Stimulated activated CD4-positive, alpha-beta T cell treated with anti-CD3 and anti-CD28 coated beads, TNF-alpha, amount 100 ng/mL, for 24 hours (primary cell): ENCODE measurements at places on chromosomes 6 and 20.

DNA sequence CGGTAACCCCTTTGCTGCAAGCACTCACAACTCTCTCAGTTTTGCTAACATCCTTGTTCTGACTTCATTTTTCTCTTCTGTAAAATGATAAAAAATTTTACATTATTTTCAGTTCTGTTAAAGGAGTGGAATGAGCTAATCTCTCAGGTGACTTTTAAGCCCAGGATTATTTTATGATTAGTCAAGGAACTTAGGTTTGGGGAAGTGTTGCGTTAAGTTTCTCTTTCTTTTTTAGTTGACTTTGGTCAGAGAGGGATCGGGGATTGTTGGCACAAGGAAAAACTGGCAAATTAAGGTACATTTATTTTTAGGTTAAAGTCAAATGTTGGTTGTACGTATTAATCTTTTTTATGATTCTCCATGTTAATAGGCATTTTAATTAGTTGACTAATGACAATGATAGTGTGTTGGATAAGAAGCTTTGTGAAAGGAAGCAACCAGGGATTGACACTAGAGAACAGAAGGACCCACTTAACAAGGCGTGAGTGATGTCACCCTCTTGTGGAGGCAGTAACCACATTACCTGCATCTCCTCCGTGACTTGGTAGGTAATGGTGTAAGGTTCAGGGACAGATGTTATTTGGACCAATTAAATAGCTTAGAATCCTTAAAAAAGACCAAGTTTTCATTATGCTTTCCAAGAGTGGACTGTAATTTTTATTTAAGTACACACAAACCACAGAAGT is 31.6 kb downstream of the CD83 start:
- no peak for DNase-seq

DNA sequence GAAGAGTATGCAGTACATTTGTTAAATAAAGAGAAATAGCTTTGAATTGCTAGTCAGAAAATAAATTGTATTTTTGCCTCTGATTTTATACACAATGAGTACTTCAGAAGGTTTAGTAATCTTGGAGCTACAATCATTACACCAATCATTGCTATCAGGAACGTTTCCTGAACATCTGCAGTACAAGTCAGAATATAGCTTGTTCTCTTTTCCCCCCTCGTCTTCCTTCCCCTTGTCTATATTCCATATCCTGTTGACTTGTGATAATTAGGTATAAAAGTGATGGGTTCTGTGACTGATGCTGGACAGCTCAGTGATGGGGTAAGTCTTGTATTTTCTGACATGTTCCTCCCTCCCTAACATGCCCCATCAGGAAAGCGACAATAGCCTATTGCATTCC is 94.0 kb downstream of the AHI1 start:
- no peak for DNase-seq

- no peak for DNase-seq
Measured at GRCh38 chr6:12923644-12924235, 207.2 kb downstream of the PHACTR1 start.

GRCh38 chr6:26103141-26103769 is 16.0 kb downstream of the HFE start:
- no peak for DNase-seq

DNA sequence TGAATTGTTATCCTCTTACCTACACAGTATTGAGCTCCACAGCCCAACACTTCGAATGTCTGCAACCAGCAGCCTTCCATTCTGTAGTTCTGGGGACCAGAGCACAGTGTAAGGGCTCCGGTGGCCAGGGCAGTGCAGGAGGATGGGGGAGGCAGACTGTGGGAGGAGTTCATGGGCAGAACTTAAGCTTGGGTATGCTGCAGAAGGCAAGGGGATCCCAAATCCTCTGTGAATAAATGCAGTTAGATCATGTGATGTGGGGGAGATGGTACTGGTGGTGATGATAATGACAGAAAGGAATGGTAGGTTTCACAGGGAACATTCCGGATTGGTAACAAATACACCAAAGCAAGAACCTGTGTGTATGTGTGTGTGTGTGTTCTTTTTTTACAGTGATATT is 26.5 kb upstream of the CNKSR3 start:
- no peak for DNase-seq
